ENCODE measurements at places on chromosomes 11 and 22.

DNA sequence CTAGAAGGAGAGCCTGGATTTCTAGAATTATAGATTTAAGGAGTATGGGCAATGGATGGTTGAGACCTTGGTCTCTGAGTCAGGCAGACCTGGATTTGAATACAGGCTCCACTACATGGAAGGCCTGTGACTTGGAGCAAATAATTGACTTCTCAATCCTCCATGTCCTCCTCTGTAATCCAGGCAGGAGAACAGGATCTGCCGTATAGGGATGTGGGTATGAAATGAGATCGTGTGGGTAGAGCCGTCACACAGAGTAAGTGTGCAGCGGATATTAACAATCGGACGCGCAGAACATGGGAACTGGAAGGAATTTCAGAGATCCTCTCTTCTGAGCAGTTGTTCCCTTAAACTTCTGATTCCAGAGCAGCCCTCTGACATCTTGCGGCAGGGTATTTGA, 11.5 kb upstream of the TMPRSS13 start:
- no peak for DNase-seq

DNA sequence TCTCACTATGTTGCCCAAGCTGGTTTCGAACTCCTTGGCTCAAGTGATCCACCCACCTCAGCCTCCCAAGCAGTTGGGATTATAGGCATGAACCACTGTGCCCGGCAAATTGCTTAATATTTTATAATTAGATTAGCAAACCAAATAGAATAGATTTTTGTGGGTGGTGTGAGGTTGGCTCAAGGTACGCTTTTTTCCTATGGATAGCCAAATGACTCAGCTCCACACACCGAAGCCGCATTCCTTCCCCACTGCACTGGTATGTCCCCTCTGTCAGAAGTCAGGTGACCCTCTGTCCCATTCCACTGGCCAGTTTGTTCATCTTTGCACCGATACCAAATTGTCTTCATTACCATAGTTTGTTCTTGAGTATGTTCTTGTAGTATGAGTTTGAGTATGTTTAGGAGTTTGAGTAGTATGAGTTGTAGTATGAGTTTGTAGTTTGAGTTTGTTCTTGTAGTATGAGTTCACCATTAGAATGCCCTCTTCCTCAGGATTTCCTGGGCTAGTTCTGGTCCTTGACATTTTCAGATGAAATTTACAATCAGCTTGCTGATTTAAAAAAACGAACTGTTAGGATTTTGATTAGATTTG, 19.4 kb downstream of the SUSD2 start:
- no peak for DNase-seq

DNA sequence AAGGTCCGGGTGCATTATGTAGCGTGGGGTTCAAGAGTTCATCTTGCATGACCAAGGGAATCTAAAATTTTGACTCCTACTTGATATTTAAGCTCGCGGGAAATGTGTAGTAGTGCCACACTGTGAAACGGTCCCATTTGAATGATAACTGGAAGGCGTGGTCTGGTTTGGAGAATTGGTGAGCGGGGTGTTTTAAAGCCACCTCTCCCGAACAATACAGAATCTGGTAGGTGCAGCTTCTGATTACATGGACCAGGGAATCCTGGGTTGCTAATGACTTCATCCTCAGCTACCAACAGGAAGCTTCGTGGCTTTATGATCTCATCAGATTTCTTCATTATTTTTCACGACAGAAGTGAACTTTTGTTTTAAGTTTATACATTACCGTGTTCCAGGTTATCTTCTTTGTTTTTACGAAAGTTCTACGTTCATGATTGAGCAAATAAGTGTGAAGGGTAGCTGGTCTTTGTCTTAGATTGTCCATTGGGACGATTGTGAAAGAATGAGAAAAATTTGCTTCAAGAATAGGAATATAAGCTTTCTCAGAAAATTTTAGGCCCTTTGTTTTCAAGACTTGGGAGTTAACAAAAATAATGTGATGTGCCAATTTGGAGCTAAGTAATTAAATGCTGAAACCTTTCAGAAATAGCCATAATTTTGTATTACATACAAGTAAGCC, 1.7 kb downstream of the QSER1 start:
- peak; percentile 77 for DNase-seq

DNA sequence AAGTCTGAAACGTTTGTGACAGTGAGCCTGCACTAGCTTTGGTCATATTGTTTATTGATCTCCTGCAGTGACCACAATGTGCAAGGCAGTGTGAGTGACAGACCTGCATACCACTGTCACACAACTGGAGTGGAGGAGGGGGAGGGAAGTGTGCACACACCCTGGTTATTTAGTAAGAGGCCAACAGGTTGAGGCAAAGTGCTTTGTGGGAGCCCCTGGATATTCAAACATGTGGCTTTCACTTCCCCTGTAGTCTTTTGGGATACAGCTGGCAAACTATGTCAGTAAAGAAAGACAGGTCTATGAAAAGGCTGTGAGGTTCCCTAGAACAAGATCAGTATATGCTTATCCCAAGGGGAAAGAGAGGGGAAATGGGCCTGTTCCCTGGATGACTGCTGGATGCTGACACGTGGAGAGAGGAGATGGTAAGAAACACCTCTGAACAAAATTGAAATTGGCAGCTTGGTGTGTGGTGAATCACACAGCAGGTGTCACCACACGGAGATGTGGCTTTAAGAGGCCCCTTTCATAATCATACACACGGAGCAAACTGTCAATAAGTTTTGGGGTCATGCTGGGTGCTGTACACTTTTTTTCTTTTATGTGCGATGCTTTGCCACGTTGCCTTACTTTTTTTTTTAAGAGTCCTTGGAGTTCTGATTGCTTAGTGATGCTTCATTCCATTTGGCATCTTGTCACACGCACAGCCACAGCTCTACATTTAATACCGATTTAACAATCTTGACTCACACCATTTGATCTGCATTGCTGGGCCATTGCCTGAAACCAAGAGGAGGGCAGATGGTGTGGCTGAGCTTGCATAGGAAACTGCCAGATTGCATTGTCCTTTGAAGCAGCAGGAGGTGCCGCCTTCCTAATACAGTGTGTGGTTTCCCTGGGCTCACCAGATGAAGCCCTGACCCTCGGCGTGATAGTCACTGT, 11.3 kb downstream of the OSBP2 start:
- peak; percentile 7 for DNase-seq

- DNase-seq = no peak
These were observed 17.6 kb downstream of the ALKBH8 start for GRCh38 chr11:107547961-107548360.
